ENCODE measurements at places on chromosomes 1 and 21.

GRCh38 chr1:38018864-38019343 lies 6.4 kb downstream of the UTP11 start:
- DNase-seq = no peak

DNA sequence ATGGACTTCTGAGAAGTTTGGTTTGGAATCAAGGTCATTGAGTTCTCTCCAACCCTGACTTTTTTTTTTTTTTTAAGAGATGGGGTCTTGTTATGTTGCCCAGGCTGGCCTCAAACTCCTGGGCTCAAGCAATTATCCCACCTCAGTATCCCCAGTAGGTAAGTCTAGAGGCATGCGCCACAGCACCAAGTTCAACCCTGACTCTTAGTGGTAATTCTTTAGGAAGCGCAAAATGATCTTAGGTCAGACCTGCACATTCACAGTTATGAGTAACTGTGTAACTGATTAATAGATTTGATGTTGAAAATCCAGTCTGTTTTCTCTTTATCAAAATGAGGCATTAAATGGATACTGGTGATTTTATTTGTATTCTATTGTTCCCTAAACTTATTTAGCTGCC lies 95.9 kb downstream of the GREM2 start:
- no peak for DNase-seq

- DNase-seq = no peak
Observed at GRCh38 chr1:170664828-170665612, 1.1 kb downstream of the PRRX1 start.

DNA sequence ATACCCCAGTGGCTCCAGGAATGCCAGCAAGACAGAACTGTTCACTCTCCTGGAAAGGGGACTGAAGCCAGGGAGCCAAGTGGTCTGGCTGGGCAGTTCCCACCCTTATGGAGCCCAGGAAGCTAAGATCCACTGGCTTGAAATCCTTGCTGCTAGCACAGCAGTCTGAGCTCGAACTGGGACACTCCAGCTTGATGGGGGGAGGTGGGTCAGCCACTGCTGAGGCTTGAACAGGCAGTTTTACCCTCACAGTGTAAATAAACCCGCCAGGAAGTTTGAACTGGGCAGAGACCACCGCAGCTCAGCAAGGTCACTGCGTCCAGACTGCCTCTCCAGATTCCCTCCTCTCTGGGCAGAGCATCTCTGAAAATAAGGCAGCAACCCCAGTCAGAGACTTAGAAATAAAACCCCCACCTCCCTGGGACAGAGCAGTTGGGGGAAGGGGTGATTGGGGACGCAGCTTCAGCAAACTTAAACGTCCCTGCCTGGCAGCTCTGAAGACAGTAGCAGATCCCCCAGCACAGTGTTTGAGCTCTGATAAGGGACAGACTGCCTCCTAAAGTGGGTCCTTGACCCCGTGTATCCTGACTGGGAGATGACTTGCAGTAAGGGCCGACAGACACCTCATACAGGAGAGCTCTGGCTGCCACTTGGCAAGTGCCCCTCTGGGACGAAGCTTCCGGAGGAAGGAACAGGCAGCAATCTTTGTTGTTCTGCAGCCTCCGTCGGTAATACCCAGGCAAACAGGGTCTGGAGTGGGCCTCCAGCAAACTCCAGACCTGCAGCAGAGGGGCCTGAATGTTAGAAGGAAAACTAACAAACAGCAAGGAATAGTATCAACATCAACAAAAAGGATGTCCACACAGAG lies 568.4 kb downstream of the PLA2G4A start:
- DNase-seq = no peak

GRCh38 chr1:67687649-67688048 lies 2.6 kb downstream of the GADD45A start:
- DNase-seq = no peak

- DNase-seq = no peak
Observed at GRCh38 chr1:24308365-24309015, 10.7 kb upstream of the GRHL3 start.

- DNase-seq = no peak
Observed at GRCh38 chr21:32578107-32578691, 7.1 kb downstream of the TCP10L start.

DNA sequence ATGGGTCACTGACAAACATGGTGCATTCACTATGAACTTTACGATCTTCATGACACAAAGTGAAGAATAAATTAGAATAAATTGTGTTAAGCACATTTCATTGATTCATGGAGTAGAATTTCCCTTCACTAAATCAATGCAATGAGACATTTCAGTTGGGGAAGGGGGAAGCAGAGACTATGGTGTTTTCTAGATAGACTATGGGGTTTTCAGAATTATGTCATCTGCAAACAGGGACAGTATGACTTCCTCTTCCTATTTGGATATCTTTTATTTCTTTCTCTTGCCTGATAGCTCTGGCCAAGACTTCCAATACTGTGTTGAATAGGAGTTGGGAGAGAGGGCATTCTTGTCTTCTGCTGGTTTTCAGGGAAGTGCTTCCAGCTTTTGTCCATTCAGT lies 80.0 kb upstream of the C1orf105 start:
- no peak for DNase-seq

- peak; percentile 100 for DNase-seq
Observed at GRCh38 chr1:42146626-42147320, 6.4 kb upstream of the GUCA2B start.

DNA sequence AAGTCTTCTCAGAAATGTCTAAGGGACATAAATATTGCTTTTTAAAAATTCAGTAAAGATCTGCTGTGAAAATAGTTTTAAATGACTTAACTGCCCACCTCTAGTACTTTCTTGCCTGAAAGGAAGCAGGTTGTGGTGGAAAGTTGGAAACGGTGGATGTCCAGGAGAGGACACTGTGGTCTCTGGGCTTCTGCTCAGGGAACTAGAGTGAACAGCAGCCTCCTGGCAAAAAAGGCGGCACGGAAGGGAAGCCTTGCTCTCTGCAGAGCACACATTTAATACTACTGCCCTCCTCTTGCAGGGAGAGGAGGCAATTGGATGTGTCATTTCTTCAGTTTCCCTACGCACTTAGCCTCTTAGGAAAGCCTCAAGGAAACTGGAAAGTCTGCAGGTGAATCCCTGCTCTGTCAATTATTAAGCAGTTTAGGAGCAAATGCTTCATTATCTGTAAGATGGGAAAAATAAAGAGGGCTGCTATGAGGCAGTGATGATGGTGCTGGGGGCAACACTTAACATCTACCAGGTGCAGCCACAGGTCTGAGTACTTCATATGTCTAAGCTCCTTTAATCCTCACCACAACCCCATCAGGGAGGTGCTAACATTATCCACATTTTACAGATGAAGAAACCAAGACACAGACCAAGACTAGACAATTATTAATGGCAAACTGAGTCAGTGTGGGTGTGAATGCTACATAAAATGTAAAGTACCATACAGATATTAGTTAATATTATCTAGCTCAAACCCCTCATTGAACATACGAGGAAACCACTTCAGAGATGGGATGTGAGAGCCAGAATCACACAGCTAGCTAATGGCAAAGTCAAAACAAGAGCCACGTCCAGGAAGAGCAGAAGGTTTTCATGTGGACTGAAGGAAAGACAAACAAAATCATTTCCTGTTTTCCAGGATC lies 108.9 kb upstream of the ADAR start:
- DNase-seq = no peak
